Activated T-cell treated with anti-CD3 and anti-CD28 coated beads, Interleukin-2, amount 50 U/mL, for 24 hours (primary cell): ENCODE measurements at places on chromosomes 2 and 18.
A peak's percentile ranks its signal among the peaks of the same experiment; 100 is the strongest.

DNA sequence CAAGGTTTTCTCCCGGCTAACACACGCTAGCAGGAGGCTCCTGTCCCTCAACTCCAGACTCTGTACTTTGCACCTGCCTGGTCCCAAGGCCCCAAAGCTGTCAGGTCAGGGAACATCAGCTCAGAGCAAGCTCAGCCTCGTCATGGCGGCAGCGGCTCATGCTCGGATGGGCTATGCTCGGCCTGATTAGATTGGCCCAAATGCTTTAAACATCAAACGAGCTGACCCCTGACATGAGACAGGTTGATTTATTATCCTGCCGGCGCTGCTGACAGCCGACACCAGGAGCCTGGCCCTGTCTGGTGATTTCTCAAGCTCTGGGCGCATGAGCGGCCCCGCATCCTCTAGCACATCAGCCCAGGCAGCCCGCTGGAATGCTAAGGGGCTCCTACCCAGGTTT lies 436.4 kb downstream of the EIPR1 start:
- DNase-seq: no peak

DNA sequence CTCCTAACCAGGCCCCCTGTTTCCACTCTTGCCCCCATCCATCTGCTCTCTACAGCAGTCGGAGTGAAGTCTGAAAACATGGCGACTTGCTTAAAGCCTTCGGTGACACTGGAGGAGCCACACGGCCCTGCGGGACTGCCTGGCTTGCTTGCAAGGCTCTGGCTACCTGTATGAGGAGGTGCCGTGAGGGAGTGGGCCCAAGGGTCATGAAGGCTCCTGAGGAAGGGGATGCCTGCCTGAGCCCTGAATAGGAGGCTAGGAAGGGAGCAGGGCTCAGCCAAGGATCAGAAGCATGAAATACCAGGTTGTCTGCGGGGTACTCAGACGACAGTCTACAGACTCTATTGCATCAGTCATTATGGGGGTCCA lies 75.4 kb downstream of the EMX1 start:
- no peak for DNase-seq

DNA sequence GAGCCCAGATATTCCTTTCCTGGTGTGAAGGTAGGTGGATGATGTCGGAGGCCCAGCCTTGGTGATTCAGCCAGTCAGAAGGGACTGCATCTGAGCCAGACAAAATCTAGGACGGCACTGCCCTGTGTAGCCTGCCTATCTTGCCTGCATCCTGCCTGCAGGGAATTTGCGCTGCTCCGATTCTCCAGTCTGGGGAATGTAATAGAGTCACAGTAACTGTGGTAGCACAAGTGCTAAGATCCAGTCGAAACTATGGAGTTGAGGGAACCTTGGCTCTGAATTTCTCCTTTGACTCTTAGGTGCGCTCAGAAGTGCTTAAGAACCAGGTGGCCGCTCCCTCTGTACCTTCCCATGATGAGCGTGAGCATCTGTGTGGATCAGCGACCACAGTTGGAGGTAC lies 15.9 kb downstream of the IL36B start:
- DNase-seq: no peak

- DNase-seq: no peak
Measured at GRCh38 chr2:122075381-122075780, 319.9 kb downstream of the TSN start.

- DNase-seq: no peak
Measured at GRCh38 chr2:223100061-223100511, 48.1 kb downstream of the KCNE4 start.

DNA sequence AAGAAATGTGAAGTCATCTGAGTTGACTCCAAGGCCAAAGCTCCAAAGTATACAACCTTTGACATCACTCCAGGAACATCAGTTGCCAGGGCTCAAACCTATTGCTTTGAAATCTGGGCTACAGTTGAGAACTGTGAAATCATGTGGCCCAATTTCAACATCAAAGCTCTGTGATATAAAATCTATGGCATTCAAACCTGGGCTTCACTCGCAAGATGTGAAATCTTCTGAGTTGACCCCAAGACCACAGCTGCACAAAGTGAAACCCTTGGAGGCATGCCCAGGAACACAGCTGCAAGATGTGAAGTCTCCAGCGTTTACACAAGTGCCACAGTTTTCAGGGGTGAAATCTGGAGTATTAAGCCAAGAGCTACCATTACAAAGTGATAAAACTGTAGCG lies 9.4 kb upstream of the ZNF512 start:
- no peak for DNase-seq

DNA sequence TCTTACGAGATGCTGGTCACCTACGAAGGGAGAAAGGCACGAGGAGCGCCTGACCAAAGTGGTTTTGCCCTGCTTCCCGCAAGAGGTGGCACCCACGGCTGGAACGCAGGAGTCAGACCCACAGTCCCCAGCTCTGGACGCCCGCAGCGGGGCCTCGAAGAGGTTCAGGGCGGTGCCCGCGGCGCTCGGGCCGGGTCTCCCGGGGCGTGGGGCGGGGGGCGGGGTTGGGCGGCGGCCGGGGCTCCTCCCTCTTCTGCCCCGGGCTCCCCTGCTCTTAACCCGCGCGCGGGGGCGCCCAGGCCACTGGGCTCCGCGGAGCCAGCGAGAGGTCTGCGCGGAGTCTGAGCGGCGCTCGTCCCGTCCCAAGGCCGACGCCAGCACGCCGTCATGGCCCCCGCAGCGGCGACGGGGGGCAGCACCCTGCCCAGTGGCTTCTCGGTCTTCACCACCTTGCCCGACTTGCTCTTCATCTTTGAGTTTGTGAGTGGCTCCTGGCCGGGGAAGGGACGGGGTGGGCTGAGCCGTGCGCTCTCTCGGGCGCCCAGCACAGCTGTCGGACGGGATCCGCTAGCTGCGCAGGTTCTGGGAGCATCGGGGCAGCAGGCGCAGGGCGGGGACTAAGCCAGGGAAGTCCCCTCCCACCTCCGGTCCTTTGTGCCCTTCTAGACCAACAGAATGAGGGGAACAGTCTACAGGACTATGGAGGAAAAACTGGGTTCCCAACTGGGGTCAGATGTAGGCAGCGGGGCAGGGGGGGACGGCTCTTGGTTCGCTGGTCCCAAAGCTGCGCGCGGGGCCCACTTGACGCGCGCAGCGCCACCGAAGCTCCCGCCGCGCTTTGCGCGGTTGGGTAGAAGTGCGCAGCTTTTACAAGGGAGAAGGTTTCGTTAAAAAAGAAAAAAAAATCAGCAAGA lies at the start of gene MAL:
Gene MAL (plus strand): TSS at position 303 of the 914 bp plus-strand sequence. CDS start 85 bp downstream, at position 388.
- peak; percentile 82 for DNase-seq

DNA sequence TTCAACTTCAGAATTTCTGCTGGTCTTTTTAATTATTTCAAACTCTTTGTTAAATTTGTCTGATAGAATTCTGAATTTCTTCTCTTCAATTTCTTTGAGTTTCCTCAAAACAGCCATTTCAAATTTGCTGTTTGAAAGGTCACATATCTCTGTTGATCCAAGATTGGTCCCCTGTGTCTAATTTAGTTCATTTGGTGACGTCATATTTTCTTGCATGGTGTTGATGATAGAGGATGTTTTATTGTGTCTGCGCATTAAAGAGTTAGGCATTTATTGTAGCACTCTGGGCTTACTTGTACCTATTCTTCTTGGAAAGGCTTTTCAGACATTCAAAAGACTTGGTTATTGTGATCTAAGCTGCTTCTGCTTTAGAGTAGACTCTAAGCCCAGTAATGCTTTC lies 698.4 kb upstream of the LRRTM1 start:
- DNase-seq: no peak

DNA sequence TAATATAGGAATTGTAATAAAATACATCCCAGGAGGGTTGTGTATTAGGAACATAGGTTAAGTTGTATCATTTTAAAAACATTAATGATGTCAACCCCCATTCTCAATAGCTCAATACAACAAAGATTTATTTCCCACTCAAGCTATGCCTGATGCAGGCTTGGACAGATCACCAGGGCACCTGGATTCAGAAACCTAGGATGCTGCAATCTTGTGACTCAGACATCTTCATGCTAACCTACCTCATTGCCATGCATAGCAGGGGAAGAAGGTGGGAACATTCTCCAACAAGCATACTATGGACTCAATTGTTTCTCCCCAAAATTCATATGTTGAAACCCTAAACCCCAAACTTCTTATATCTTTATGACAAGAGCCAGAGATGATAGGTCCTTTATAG lies 244.2 kb downstream of the CD226 start:
- no peak for DNase-seq

- DNase-seq: no peak
Measured at GRCh38 chr2:212975333-212975732, 176.1 kb downstream of the IKZF2 start.

DNA sequence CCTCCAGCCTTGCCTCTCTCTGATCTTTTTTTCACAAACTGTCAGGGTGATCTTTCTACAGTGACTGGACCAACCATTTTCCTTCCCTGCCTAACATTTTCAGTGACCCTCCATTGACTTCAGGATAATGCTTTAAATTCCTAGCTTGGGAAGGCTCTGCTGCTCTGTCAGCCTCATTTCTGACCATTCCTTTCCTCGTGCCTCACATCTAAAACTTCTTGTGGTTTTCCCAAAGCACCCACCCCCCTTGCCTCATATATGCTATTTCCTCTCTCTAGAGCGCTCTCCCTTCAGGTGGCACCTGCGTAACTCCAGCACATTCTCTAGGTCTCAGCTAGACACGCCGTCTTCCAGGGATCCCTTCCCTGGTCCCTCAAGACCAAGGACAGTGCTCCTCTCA lies 37.2 kb downstream of the DRC1 start:
- DNase-seq: no peak

- DNase-seq: no peak
Measured at GRCh38 chr2:220504938-220505503, 877.6 kb downstream of the SLC4A3 start.

DNA sequence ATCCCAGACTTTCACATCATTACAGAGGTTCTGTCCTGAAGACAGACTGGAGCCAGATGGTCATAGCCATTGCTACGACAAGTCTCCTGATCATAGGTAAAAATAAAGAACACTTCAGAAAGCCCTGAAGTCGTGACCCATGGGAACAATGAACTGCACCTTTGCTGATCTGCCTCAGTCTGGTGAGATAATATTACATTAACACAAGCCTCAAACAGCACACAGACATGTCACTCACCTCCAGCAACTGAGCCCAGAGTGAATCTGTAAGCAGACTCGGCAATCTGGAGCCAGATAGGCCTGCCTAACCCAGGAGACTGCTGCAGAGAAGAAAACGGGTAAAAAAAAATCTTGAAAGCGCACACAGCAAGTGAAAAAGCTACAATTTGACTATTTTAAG lies 79.2 kb downstream of the SLC25A12 start:
- DNase-seq: no peak

- no peak for DNase-seq
Measured at GRCh38 chr2:27067385-27067784, 4.1 kb downstream of the OST4 start.

DNA sequence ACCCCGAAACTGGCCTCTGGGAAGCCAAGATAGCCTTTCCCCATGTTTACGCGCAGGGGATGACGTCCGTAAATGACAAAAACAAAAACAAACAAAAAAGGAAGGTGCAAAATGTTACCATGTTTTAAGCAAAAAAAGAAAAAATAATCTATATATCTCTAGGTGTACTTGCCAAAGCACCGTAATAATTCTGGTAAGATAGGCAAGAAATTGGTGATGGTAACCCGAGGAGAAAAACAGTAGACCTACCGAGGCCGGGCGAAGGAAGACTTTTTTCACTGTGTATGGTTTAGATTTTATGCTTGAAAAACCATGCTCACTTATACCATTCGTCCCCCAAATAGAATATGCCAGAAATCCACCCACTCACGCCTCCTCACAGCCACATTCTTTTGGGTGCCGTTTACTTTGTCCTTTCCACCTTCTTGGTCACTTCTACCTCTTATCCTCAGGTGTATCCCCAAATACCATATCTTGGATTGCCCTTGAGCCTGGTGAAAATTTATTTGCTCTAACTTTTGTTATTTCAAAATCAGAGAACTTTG lies 8.0 kb downstream of the GATA6 start:
- DNase-seq: no peak
